Activated naive CD4-positive, alpha-beta T cell treated with Interleukin-2 at 50 U/mL for 16 hours (primary cell): ENCODE measurements at places on chromosomes 13 and 19.

DNA sequence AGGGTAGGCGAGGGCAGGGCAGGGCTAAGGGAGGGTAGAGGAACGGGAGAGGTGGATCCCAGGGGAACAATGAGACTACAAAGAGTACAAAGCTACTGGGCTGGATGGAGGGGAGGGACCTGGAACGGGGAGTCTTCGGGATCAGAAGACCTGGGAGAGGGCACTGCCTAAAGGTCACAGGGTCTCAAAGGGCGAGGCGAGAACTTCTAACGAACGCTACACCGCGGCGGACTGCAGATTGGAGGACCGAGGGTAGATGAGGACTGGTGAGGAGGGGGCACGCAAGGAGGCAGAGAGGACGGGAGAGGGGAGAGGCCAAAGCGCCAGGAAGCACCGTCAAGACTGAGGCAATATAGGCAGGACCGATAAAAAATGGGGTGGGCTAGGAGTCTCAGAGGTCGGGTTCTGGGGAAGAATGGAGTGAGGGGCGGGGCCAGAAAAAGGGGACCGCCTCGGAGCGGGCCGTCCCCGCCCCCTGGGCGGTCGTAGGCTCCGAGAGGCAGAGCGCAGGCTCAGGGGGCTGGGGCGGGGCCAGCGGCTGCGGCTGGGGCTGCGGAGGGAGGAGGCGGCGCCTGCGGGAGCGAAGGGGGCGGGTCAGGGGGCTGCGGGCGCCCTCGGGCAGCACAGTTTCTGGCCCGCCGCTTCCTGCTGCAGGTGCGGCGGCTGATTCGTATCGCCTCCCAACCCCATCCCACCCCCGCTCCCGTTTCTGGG is 1.3 kb upstream of the KCNC3 start:
- peak; percentile 78 for DNase-seq

DNA sequence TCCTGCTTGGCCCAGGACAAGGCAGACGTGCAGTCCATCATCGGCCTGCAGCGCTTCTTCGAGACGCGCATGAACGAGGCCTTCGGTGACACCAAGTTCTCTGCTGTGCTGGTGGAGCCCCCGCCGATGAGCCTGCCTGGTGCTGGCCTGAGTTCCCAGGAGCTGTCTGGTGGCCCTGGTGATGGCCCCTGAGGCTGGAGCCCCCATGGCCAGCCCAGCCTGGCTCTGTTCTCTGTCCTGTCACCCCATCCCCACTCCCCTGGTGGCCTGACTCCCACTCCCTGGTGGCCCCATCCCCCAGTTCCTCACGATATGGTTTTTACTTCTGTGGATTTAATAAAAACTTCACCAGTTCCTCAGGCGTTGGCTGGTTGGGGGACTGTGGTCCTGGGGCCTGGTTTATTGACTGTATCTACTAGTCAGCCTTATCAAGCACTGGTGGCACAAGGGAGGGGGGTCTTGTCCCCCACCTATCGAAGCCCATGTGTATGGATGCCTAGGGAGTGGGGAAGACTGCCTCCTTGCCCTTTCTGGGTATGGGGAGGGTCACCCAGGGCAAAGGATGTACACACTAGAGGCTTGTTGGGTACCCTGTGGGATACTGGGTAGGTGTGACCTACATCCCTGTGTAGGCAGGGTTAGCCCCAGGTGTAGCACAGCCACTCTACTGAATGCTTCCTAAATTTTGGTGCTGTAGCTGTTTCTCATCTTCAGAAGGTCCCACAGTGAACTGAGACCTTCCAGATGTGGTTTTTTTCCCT is 4.4 kb downstream of the CHMP2A start:
- no peak for DNase-seq

DNA sequence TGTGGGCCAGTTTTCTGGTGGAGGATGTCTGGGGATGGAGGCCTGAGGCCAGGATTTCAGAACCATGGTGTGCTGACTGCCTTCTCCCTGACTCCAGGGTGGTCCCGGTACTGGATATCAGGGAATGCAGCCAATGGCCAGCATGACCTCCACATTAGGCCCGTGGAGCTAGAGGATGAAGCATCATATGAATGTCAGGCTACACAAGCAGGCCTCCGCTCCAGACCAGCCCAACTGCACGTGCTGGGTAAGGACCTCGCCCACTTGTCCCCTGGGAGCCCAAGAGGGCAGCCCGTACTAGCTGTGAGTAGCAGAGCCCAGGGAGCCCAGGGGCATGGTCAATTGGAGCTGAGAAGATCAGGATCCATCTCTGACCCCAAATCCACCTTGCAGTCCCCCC is 1.6 kb downstream of the KIRREL2 start:
- DNase-seq = no peak

- DNase-seq = no peak
Measured at GRCh38 chr13:32600890-32601289, 14.6 kb downstream of the PDS5B start.

DNA sequence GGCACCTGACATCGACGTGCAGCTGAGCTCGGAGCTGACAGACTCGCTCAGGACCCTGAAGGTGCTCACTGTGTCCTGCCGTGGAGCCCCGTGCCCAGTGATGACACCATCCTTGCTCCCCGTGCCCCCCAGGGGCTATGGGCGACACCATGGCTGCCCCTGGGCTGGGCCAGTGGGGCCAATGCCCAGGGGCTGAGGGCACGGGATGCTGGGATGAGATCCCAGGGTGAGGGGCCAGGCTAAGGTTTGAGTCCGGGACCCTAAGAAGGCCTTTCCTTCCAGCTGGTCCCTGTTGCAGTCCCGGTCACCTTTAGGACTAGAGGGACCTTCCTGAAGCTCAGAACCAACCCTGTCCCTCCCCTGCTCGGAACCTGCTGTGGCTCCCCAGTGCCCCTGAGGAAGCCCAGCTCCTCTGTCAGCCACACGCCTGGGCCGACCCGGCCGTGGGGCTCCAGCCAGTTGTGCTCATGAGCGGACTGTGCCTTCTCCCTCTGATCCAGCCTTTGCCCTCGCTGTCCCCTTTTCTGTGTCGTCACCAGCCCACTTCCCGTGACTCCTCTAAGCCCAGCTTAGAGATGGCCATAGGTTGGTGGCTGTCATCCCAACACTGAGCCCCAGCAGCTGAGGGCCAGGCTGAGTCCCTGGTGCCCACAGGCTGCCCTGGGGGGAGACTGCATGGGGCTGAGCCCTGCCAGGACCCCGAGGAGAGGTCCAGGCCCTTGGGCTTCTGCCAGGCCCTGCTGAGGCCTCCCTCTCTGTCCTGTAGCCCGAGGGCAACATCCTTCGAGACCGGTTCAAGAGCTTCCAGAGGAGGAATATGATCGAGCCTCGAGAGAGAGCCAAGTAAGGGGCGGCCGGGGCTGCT is 10.6 kb downstream of the NOP53 start:
- DNase-seq = no peak

GRCh38 chr19:6706633-6706958 is 13.9 kb downstream of the C3 start:
- DNase-seq = no peak

- peak; percentile 10 for DNase-seq
Measured at GRCh38 chr19:3760871-3761361, 576 bp downstream of the APBA3 start.

- DNase-seq = no peak
Measured at GRCh38 chr13:113748101-113748861, 10.7 kb upstream of the TMEM255B start.

DNA sequence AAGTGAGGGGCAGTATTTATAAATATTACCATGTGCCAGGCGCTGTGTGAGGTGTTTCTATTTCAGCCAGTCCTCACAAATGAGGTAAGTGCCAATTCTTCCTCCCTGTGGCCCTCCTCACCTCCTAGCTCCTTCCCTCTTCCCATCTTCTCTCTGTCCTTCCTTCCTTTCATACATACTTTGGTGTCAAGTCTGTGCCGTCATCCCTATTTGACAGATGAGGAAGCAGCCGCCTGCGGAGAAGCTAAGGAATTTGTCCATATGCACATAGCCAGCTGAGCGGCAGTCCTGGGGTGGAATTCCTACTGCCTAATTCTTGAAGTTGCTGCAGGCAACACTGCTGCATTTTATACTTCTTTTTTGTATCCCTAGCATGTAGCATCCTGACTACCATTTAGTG is 150.8 kb downstream of the B3GLCT start:
- no peak for DNase-seq

DNA sequence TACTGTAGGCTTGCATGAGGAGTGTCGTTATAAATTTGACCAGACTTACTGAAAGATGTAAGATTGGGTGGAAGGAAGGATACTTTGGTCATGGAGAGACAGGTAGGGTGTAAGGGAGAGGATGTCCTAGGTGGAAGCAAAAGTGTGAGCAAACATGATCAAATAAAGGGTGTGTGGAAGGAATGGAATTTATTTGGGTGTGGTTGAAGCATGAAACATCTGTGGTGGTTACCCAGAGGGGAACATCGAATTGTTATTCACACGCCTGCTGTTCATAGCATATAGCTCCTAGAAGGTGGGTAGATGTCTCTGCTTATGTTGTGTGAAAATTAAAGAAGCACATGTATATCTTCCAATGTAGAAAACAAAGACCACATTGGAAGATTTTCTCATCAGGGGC is 157.7 kb downstream of the ATP8A2 start:
- no peak for DNase-seq

DNA sequence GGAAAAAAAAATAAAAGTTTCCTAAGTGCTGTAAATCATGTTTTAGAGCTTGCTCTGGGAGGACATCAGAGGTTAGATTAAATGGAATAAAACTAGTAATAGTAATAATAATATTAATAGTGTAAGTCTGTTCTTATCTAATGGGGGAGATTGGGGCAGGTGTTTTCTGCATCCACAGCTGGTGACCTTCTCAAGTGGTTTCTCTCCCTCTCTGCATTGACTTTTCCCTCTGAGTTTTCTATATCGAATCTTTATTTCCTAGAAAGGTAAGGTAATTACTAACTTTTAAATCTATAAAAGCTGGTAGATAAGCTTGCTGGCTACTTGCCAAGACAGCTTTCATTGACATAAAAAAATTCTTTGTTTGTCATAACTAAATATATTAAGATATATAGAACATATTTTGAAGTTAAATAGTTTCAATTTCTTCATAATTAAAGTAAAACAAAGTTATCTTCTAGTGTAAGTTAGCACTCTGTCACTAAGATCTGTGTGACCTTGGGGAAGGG is 49.6 kb upstream of the DIAPH3 start:
- no peak for DNase-seq

DNA sequence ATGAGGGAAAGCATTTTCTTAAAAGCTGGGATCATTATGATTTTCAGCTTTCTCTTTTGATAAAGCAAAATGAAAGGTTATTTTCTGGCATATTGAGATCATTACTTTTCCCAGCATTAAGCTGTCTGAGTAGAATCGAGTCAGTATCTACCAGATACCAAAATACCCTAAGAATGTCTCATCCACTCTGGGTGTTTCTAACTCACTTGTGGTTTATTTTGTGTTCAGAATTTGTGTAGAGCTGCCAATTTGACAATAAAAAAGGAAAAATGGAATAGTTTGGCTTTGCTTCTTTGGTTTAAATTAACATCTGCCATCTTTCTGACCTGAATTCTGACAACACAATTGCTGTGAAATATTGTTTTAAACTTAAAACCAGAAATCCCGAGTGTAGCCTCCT is 438.7 kb upstream of the ARGLU1 start:
- no peak for DNase-seq

- no peak for DNase-seq
Measured at GRCh38 chr13:73482556-73482955, 423.8 kb downstream of the KLF5 start.

GRCh38 chr13:60018536-60018935 is 145.2 kb downstream of the DIAPH3 start:
- no peak for DNase-seq

- DNase-seq = no peak
Measured at GRCh38 chr13:98515818-98516465, 61.0 kb downstream of the STK24 start.

- DNase-seq = no peak
Measured at GRCh38 chr19:7933411-7933810, 7.5 kb upstream of the CTXN1 start.

DNA sequence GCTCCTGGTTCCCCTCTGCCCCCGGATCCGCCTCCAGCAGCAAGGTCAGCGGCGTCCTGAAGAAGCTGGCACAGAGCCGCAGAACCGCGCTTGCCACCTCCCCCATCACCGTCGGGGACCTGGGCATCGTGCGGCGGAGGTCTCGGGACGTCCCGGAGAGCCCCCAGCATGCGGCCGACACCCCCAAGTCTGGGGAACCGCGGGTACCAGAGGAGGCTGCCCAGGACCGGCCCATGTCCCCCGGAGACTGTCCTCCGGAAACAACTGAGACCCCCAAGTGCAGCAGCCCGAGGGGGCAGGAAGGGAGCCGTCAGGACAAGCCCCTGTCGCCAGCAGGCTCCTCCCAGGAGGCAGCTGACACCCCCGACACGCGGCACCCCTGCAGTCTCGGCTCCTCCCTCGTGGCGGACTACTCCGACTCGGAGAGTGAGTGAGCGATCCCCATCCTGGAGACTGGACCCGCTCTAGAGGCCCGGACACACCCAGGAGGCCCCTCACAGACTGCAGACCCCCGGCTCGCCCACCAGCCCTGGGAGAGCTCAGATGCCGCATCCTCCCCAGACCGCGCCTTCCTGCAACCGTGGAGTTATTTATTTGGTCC is 1.6 kb upstream of the MRI1 start:
- DNase-seq = no peak
